ENCODE measurements at places on chromosomes 1 and 21.

GRCh38 chr1:172135076-172135672 lies 285.3 kb upstream of the C1orf105 start:
- no peak for DNase-seq

DNA sequence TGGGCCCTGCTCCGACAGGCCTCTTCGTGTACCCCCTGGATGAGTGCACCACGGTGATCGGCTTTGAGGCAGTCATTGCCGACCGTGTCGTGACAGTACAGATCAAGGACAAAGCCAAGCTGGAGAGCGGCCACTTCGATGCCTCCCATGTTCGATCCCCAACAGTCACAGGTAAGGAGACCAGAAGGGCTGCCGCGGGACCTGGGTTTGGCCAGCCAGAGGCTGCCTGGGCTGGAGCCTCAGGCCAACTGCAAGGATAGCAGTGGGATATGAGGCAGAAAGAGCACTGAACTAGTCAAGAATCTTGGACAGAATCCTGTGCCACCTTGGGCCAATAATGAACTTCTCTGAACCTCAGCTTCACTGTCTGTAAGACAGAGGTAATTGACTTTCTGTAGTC lies 22.1 kb downstream of the VWA5B1 start:
- DNase-seq: no peak

GRCh38 chr1:26035959-26036755 lies 9.8 kb downstream of the SLC30A2 start:
- no peak for DNase-seq

DNA sequence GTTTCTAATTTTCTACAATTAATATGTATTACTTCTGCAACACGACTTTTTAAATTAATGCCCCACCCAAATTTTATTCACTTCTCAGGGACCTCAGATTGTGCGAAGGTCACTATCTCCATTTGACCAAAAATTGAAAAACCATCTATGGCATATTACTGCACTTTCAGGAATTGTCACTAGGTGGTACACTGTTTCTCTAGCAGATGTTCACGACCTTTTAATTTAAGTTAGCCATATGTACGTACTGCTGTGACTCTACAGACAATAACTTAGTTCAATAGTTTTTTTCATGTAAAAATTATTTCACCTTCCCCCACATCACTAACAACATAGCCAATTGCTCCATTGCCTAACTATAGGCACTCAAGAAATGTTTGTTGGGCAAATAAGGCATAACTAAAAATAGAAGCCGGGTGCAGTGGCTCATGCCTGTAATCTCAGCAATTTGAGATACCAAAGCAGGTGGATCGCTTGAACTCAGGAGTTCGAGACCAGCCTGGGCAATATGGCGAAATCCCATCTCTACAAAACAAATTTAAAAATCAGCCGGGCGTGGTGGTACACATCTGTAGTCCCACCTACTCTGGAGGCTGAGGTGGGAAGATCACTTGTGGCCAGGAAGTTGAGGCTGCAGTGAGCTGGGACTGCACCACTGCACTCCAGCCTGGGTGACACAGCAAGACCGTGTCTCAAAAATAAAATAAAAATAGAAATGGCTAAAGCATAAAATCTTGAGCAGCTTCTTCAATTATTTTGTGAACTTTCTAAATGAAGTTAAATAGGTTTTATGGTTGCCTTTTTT lies 75.7 kb upstream of the PKN2 start:
- no peak for DNase-seq

DNA sequence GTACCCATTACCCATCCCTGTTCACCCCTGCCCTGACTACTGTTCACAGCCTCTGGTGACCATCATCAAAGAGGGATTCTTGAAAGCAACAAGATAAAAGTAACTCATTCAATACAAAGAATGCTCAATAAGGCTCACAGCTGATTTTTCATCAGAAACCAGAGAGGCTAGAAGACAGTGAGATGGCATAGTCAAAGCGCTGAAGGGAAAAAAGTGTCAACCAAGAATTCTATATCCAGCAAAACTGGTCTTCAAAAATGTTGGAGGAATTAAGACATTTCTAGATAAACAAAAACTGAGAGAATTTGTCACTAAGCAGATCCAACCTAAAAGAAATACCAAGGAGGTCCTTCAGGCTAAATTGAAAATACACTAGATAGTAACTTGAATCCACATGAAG lies 27.1 kb downstream of the CSF1 start:
- no peak for DNase-seq

DNA sequence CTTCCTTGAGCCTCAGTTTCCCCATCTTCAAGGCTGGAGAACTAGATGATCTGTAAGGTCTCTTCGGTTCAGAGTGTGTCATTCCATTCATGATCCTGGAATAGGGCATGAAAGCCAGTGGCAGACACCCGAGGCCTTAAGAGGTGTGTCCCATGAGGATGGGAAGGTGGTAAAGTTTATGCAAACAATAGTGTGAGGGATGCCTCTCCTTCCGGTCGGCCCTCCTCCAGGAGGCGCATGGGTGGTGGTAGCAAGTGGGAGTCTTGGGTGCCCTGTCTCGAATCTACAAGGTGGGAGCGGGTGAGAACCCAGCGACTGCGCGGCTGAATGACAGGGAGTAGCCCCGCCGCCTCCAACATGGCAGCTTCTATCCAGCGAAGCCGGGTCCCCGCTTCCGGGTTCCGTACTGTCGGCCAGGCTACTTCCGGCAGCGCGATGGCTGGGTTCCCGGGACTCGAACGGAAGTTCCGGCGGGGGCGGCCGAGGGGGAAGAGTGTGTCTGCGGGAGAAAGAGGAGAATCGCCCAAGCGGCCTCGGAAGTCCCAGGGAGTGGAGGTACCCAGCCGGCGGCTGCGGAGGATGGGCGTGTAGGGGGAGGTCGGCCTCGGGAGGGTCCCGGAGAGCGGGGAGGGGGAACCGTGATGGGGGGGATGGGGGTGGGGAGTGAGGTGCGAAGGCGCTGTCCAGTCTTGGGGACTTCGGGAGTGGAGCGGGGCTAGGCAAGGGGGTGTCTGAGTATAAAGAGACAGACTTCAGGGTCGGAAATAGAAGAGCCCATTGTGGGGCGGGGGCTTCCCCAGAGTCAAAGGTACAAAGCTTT lies at the start of gene LYPLA2:
TSS of gene LYPLA2 (plus strand) at position 450 of the 820 bp plus-strand sequence. CDS start 1,538 bp downstream, outside the sequence.
- DNase-seq: peak; percentile 98

GRCh38 chr1:233905416-233906051 lies 1.1 kb downstream of the SLC35F3 start:
- no peak for DNase-seq

- DNase-seq: no peak
Observed at GRCh38 chr1:149949911-149950310, 13.2 kb upstream of the MTMR11 start.

DNA sequence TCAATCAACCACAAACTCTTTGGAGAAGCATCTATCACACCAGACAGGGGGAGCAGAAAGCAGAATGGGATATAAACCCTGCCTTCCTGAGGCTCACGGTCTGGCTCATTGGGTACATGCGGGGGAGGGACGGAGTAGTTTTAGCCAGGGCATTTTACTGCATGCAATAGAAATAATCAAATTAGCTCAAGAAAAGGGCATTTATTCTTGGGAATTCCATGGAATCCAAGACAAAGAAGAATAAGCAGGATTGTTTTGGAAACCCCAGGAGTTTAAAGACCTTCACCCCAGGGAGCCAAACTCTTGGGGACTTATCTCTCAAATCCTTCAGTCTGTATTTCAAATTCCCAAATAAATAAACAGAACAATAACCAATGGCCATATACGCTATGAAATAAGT lies 5.2 kb upstream of the KAZN start:
- DNase-seq: no peak

Data from chondrocyte (in vitro differentiated cells).